NCI-H1092 treated with DMSO at 0.1 percent for 48 hours (cell line): ENCODE measurements at places on chromosomes 6 and 20.
A peak's percentile ranks its signal among the peaks of the same experiment; 100 is the strongest.

DNA sequence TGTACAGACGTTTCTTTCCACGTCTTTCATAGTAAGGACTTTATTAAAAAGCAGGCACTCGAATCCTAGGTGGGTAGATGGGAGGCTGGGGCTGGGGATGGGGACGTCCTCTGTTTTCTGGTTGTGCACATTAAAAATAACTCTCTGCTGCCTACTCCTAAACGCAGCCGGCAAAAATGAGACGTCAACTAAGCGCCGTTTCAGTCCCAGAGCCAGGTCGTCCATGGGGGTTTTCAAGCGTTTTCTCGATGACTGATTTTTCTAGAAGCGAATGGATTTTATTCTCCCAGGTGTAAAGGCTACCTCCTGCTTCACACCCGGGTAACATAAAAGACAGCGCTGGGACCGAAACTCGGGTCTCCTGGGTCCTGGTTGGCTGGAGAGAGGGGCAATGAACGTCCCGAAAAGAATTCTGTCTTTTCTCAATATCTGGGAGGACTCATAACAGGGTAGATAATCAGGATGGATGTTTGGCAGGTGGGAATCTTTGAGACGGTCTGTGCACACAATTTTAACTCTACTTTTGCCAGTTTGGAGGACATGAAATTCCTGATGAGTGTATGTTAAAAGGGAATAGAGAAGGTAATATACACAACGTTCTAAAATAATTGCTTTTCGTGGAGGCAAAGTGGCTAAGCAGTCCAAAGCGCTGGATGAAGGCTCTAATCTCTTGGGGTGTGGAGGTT, 25.2 kb downstream of the GPX6 start:
- DNase-seq, result no peak

DNA sequence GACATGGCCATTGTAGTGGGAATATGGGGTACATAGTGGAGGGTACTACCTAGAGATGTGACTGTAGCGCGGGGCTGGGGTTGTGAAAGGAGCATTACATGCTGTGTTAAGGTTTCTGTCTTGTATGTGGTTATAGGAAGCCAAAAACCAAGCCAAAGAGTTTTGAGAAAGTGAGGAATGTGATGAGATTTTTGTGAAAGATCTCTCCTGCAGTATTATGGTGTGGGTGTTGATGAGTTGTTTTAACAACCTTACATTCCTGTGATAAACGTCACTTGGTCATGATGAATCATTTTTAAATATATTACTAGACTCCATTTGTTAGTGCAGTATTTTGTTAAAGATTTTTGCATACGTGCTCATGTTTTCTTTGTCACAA, 48.9 kb downstream of the ZFAND3 start:
- DNase-seq, result no peak

DNA sequence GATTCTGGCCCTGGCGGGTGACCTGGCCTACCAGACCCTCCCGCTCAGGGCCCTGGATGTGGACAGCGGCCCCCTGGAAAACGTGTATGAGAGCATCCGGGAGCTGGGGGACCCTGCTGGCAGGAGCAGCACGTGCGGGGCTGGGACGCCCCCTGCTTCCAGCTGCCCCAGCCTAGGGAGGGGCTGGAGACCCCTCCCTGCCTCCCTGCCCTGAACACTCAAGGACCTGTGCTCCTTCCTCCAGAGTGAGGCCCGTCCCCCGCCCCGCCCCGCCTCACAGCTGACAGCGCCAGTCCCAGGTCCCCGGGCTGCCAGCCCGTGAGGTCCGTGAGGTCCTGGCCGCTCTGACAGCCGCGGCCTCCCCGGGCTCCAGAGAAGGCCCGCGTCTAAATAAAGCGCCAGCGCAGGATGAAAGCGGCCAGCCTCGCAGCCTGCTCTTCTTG, 868 bp upstream of the SLC2A4RG start:
- peak; percentile 20 for DNase-seq

DNA sequence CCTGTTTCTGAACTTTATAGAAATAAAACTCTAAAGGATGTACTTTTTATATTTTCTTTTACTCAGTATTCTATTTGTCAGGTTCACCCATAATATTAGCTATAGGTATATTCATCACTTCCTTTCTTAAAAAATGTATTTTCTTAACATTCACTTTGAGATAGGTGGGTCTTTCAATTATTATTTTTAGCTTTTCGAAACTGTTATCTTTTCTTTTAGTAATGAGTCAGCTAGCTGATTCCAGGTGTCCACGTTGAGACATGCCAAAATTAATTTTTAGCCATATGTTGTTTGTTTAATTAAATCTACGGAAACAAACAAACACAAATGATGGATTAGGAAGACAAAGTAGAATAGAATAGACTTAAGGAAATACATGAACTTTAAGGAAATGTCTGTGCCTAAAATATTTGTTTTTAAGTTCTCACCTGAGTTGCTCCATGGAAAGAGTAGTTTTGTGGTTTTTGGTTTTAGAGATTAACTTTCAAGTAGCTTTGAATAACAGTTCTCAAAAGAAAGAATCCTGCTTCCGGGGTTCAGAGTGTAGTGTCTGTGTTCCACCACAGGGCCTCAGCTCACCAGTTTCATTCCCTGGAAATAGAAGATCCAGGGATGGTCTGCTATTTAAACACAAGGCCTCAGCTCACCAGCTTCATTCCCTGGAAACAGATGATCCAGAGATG, 435.0 kb downstream of the HAO1 start:
- no peak for DNase-seq

DNA sequence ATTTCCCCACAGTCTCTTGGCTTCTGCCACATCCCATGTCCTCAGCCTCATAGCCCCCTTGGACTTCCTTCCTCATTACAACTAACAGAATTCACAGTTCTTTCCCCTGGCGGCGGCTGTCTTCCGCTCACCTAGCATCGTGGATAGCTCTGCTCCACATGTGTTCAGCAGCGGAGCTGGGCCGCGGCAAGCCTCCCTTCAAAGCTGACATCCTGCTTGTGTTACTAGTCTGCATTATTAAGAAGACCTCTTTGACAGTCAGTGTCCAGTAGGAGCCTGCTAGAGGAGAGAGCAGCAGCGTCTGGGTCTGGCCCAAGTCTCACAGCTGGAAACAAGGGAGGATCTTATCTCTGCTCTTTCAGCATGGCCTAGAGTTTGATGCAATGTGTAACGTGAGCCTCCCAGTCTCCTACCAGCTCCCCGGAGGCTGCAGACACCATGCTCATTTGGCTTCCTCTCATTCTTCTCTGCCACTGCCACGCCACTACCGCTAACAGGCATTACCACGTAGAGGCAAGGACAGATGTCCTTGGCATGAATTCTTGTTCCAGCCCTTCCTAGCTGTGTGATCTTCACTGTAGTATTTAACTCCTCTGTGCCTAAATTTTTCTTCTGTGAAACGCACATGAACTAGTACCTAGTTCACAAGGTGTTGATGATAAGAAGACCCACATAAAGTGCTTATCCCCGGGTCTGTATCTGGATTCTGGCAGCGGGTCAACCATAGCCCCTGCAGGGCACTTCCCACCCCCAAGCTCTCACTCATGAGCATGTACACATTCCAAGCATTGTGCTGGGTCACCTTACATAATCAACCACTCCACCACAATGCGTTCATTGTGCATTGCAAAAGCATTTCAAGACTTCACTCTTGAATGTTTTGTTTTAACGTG, 107.1 kb upstream of the BACH2 start:
- no peak for DNase-seq

DNA sequence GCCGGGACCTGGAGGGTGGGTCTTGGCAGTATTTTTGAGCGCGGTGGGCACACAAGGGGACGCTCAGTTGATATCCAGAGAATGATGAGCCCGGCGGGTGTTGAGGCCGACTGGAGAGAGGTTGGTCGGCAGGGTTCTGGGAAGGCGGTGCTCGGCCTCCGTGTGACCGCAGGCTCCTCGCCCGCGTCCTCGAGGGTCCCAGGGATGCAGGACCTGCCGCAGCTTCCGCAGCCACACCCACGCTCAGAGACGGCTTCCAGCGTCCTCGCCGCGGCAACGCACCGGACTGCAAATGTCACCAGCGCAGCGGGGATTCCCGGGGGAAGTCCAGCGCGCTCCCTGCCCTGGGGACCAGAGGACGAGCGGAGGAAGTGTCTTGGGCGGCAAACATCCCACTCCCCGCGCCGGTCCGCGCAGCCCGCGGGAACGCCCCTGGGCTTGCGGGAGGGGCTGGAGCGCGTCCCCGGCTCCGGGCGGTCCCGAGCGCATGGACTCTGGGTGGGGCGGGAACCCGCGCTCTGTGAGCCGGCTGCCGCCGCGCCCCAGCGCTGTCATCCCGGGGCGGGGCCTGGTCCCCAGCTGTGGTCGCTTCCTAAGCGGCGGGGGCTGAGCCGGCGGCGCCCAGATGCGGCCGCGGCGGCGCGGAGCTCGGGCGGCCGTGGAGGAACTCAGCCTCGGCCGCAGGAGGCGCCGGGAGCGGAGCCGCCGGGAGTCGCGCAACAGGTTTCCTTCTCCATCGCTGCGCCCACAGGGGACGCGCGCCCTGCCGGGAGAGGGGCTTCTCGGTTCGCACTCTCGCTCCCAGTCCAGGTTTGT, at the start of gene STX11:
TSS of gene STX11 (plus strand) at position 624 of the 816 bp plus-strand sequence. CDS start 36,111 bp downstream, outside the sequence.
- no peak for DNase-seq

DNA sequence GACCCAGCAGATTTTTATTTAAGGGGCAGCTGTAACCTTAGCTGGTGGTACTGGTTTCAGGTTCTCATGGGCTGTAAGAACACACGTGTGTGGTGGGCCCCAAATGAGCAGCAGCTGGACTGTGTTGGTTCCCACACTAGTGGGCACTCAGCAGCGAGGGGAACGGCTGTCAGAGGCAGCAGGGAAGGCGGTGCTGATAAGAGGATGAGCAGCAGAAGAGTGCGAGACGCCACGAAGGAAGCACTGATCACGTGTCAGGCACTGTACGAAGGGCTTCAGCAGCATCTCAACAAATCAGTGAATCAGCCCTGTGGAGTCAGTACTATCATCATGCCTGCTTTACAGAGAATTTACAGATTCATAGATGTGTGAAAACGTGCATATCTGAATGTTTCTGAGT, 41.0 kb upstream of the EMILIN3 start:
- DNase-seq, result no peak

DNA sequence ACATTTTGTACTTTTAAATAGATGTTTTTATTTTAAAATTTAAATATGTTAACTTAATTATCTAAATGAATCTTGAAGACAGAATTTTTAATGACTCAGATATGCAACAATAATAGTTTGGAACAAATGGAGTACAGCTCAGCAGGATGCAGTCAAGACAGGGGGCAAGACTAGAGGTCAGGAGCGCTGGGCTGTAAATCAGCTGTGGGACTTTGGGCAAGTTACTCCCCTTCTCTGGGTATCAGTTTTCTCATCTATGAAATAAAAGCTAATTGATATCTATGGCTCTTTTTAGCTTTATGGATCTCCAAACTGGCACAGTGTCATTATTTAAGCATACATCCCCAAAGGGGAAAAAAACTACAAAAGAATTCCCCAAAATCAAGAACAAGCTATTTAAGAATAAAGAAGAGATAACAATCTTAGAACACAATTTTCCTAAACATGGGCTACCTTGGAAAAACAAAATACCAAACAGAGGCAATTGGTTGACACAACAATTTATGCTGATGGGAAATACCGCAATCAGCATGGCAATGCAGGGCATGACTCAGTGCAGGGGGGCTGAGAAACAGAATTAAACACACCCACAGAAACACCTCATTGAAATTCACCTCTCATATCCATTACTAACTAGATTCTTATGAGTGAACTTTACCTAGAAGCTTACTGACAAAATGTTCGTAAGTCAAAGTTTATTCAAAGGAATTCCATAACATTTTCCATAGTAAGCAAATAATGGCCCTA, 188.2 kb downstream of the SIM1 start:
- DNase-seq, result no peak

GRCh38 chr6:155223646-155224451, 40.0 kb upstream of the CLDN20 start:
- DNase-seq, result no peak

- no peak for DNase-seq
These were observed 84.3 kb downstream of the SHLD1 start for GRCh38 chr20:5834436-5835005.

DNA sequence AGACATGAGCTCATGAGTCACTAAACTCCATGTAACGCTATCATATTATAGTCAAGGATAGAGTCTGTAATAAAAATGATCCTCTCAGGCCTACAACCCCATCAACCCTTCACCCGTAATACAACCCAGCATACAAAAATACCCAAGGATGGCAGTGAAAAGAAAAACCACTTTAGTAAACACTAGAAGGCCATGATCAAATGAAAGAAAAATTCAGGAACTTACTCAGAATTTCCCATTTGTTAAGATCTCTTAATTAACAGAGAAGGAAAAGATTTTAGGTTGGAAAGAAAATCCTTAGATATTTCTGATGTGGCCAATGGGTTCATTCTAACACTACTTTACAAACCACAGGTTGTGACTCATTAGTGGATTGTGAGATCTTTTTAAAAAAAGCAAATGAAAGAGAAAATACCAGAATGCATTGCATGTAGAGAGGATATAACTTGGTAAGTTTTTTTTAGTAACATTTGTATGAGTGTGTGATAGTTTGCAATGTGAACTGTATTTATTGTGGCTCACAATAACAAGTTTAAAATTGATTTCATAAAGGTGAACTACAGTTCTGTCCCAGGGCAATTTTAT, 8.0 kb upstream of the UBE2J1 start:
- no peak for DNase-seq

- no peak for DNase-seq
These were observed 162.0 kb upstream of the SOX4 start for GRCh38 chr6:21431526-21431925.

GRCh38 chr6:150165020-150165702, 22.3 kb downstream of the PPP1R14C start:
- DNase-seq, result no peak

DNA sequence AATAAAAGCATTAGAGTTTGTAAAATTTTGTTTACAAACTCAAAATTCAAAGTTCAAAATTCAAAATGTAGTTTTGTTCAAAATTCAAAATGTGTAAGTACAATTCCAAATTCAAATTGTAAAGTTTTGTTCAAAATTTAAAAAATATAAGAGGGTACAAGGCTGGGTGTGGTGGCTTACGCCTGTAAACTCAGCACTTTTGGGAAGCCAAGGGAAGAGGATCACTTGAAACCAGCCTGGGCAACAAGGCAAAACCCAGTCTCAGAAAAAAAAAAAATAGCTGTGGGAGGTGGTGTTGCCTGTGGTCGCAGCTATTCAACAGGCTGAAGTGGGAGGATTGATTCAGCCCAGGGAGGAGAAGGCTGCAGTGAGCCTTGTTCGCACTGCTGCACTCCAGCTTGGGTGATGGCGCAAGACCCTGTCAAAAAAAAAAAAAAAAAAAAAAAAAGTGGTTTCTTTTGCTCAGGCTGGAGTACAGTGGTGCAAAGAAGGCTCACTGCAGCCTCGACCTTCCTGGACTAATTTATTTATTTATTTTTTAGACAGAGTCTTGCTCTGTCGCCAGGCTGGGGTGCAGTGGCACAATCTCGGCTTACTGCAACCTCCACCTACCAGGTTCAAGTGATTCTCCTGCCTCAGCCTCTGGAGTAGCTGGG, 5.4 kb upstream of the ZBTB12 start:
- DNase-seq, result no peak

DNA sequence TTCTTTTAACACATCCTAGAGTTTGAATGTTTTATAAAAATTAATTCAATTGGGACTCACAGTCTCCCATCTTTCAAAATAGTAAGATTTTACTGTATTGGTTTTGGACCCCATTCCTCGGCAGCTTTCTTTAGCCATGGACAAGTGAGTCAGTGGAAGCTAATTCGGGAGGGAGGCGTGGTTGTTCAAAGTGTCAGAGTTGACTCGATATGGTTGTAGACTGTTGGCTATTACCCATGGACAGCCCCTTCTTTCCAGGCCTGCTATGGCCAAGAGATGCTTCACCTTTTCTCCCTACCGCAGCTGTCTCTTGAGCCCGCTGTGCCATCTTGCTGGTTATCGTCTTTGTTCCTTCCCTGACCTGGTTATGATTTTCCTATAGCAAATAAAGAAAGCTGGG, 243.0 kb downstream of the CD83 start:
- DNase-seq, result no peak
